HFFc6 (cell line): ENCODE measurements at places on chromosomes 4 and X. TPM values are rescaled to one million over a fixed set of nuclear protein-coding genes. Genes with fewer than 3 reads are reported as not detected.

The JADE3 gene
- 5.1 to 6.5 TPM (median 5.3 TPM) in 3 replicates for total RNA-seq

The CHM gene
- 18.4 to 23.6 TPM (median 19.8 TPM) in 3 replicates for total RNA-seq

The MAGEC2 gene
- total RNA-seq = not detected in 3 replicates

The TNMD gene
- total RNA-seq = not detected in 3 replicates

The ALG13 gene
- total RNA-seq = 23.1 to 26.6 TPM (median 25.0 TPM) in 3 replicates

The ATP6AP2 gene
- total RNA-seq = 112 and 135 TPM in 2 replicates

The FMR1NB gene
- total RNA-seq = not detected in 2 replicates

The OSTC gene
- total RNA-seq = 188 to 252 TPM (median 236 TPM) in 3 replicates
